H9 (cell line): ENCODE measurements at places on chromosomes 7 and 10.
A peak's percentile ranks its signal among the peaks of the same experiment; 100 is the strongest.

DNA sequence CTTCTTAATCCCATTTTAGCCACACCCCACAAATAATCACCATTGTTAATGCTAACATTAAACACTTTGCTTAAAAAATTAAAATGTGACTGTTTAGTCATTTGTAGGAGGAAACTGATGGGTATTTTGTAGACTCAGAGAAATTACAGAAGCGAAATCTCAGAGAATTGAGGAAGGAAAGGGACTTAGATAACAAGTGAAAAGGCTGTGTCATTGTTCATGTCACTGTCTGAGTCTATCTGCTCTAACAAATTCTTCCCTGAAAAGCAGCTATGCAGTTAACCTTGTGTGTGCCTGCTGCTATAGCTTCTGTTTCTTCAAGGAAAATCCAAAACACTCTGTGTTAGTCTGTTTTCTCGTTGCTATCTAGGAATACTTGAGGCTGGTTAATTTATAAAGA is 40.9 kb upstream of the PLXDC2 start:
- DNase-seq, result no peak

DNA sequence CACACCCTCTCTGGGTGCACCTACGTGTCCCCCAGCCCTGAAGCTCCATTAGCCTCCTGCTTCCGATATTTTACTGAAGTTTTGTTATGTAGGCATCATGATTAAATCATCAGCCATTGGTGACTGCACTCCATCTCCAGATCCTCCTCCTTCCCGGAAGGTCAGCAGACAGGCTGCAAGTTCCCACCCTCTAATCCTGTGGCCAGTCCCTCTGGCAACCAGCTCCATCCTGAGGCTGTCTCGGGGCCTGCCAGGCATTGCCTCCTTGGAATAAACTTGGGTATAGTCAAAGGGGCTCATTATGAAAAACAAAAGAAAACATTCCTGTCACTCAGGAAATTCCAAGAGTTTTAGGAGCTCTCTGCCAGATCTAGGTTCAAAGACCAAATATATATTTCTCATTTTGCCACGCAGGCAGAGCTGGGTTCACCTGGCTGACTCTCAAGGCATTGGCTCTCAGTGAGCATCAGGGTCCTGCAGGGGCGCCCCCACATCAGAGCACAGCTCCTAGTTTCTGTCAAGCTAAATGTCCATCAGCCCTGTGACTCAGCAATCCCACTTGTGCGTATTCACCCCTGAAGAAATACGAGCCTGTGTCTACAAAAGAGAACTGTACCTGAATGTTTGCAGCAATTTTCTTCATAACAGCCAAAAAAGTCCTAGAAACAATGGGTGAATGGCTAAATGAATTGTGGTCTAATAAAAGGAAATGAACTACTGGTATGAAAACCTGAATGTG is 27.4 kb upstream of the TMEM72 start:
- no peak for DNase-seq

- DNase-seq, result no peak
Observed at GRCh38 chr10:99941942-99942820, 67.6 kb downstream of the DNMBP start.

DNA sequence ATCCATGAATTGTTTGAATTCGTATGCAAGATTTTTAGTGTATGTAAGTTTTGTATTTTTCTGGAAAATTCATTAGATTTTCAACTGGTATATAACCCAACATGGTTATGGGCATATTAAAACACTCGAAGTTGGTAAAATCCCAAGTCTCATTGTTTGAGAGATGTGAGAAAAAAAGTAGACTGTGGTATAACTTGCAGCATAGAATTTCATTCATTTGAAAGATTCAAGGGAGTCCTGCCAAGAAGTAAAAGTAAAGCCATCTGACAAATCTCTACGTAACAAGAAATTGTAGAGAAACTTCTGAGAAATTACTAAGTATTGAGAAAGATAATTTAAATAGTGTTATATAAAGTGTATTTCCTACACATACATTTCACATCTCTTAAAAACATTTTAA is 40.2 kb downstream of the SEMA3E start:
- DNase-seq, result no peak

GRCh38 chr7:2258661-2259365 is 16.8 kb downstream of the NUDT1 start:
- DNase-seq, result no peak

DNA sequence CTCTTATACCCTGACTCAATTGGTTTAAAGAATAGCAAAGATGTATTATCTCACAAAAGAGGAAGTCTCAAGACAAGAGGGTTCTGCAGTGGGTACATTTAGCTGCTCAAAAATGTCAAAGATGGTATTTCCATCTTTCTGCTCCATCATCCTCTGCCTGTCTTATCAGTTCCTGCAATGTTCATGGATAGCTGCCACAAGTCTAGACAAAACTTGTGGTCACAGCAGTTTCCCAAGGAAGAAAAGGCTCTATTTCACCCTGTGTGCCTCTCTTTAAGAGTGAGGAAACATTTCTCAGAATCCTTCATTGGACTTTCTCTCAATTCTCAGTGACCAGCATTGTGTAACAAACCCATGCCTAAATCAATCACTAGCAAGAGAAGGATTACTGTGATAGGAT is 634.2 kb upstream of the AUTS2 start:
- DNase-seq, result no peak

GRCh38 chr7:40538281-40538680 is 403.5 kb downstream of the SUGCT start:
- DNase-seq, result no peak

DNA sequence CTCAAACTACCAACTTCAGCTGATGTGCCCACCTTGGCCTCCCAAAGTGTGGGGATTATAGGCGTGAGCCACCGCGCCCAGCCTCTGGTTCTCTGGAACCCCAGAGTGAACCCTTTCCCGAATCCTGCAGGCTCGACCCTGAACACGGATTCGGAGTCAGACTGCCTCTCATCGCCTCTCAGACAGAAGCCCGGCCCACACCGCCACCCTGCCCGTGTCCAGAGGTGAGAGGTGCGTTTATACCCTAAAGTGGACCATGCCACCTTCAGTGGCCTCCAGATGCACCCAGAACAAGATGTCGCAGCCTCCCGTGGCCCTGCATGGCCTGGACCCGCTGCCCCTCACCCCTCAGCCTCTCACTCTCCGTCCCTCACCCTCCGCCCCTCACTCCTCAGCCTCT is 64.9 kb upstream of the GNA12 start:
- DNase-seq, result no peak

DNA sequence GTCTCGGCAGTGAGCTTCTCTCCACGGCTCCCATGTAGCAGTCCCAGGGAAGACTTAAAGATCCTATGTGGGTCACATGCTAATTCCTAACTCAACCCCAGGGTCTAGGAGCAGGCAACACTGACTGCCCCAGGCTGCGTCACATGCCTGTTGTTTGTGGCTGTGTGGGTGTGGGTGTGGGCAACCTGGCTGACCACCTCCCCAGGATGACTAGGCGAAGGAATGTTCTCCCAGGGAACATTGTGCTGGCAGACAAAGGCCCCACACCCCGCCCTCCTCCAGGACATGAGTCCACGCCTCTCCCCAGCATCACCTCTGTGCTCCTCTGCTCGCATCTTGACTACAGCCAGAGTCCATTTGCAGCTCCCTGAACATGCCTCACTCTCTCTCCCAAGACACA is 30.3 kb downstream of the SLC29A3 start:
- DNase-seq, result no peak

GRCh38 chr10:7483848-7484247 is 73.0 kb upstream of the SFMBT2 start:
- DNase-seq, result no peak

DNA sequence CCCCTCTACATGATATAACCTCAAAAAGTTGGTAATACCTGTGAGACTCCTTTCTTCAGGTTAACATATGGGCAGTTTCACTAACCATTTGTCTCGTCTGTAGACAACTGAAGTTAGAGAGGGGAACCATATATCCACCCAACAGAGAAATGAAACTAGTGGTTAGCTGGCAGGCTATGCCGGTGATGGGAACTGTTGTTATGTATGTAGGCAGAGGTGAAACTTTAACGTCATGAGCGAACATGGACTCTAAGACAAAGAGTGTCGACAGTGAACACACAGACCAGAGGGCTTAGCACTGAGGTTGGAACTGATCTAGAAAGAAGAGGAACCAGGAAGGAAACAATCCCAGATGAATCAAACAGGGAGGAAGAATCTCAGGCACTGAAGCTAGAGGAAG is 112.4 kb downstream of the ELMO1 start:
- no peak for DNase-seq

- DNase-seq, result no peak
Observed at GRCh38 chr10:33822774-33823173, 488.3 kb upstream of the NRP1 start.

DNA sequence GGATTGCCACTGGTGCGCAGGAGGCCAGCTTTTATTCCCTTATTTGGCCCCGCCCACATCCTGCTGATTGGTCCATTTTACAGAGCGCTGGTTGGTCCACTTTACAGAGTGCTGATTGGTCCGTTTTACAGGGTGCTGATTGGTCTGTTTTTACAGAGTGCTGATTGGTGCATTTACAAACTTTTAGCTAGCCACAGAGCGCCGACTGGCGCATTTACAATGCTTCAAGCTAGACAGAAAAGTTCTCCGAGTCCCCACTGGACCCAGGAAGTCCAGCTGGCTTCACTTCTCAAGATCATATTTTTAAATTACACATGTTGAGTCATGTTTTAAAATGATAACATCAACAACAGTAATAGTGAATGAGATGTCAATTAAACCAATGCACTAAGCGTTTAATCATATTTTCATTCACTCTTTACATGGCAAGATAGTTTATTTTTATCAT is 128.3 kb downstream of the CUBN start:
- no peak for DNase-seq

- DNase-seq, result no peak
Observed at GRCh38 chr7:85104432-85105205, 82.2 kb downstream of the SEMA3D start.

- peak; percentile 5 for DNase-seq
Observed at GRCh38 chr7:31100445-31100844, 48.3 kb downstream of the ADCYAP1R1 start.

DNA sequence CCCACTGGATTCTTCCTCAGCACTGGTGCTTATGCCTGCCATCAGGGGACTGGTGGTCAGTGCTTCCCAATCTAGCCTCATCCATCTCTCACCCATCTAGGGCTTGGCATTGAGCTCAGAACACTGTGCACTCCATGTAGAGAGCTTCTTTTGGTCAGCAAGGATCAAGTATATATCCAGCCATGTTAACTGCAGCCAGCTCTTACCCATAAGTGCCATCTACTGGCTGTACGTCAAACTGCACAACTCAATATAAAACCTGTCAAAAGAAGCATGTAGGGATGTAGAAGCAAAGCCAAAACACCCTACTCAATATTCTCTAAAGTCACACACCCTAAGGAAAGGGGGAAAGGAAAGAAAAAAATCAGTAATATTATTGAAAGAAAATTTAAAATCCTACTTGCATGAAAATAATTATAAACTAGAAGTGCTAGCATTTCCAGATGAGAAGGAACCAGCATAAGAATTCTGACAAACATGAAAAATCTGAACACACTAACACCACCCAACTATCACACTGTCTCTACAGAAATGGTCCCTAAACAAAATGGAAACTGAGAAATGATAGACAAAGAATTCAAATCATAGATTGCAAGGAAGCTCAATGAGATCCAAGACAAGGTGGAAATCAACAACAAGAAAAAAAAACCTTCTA is 531.1 kb upstream of the STEAP1 start:
- peak; percentile 36 for DNase-seq

- DNase-seq, result no peak
Observed at GRCh38 chr10:63093227-63093626, 39.9 kb upstream of the NRBF2 start.
